ENCODE measurements at places on chromosomes 13 and 19.

DNA sequence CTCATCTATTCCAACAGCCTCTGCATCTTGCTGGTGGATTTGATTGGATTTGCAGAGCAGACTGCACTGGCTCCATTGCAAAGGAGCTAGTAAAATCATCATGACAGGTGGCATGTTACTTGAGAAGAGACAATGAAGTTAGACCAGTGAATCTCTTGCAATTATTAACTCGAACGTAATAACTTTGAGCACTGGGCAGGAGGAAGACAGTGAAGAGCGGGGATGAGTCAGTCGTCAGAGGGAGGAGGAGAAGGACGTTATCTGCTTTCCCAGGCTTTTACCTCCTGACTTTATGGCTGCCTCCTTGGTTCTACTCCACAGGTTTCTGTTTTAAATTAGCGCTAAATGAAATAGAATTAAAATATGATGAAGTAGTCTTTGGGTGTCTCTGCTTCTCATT is 257.8 kb upstream of the IPO5 start:
- no peak for DNase-seq

DNA sequence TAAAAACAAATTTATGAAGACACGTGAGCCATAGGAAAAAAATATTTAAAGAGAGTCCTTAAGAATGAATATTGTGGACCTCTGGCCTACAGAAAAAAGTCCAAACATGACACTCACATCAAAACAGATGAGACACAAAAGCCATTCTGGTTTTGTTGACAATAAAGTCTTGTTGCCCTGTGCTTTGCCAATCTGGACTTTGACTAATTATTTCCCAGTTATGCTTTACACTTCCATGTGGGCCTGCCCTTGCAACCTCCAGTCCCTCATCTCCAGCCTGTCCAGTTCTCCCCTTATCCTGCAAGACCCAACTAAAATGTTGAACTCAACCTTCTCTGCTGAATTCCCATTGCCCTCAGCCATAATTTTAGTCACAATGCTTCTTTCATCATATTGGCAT is 184.5 kb upstream of the SERP2 start:
- DNase-seq: no peak

- no peak for DNase-seq
Observed at GRCh38 chr13:25181597-25181996, 9.5 kb upstream of the AMER2 start.

GRCh38 chr19:38736036-38736412 is 8.2 kb downstream of the CAPN12 start:
- DNase-seq: peak; percentile 38

DNA sequence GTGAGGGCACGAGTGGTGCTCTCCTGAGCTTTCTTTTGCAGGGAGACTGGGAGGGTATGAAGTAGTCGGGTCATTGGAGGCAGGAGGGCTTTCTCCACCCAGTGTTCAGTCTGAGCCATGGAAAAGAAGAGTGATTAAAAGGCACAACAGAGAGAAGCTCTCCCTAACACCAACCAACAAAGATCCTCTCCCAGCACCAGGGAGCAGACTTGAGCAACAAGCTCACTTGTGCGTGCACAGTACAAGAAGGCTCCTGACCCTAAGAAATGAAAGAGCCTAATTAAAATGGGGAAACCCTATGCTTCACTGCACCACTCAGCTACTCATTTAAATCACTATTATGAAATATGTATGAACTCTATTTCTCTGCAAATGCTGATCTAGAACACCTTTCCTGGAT is 276.3 kb upstream of the SOX21 start:
- DNase-seq: no peak

DNA sequence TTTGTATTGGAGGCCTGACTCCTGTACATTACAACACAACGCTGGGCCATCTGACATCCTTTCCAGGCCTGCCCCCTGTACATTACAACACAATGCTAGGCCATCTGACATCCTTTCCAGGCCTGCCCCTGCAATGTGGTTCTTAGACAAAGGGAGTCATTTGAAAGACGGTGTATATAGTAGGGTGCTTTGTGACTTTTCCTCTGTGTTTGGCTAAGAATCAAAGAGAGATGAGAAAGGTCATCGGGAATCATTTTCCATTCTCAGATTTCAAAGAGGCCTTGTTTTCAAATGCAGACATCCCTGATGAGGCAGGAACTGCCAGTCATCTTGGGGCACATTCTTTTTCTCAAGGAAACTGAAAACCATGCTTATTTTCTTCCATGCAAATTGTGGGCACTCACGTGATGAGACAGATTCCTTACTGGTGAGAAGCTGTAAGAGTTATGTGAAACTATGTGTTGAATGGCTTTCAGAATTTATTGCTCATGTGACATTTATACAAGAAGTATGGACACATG is 551.6 kb downstream of the MYO16 start:
- no peak for DNase-seq

DNA sequence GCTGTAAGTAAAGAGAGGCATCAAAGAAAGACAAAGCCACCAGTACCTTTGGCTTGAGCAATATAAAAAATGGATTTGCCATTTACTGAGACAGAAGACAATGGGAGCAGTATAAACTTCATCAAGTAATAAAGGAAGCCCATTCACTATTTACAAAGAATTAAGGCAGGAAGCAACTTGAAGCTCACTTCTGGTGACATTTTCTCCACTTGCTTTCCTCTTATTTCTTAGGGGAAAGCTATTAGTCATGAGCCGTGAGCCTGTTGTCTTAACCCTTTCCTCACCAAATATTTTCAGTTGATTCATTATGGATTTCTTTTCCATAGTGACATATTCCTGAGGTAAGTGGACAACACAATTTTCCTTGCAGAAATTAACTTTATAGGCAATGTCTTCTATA is 156.8 kb downstream of the DNAJC3 start:
- DNase-seq: no peak

DNA sequence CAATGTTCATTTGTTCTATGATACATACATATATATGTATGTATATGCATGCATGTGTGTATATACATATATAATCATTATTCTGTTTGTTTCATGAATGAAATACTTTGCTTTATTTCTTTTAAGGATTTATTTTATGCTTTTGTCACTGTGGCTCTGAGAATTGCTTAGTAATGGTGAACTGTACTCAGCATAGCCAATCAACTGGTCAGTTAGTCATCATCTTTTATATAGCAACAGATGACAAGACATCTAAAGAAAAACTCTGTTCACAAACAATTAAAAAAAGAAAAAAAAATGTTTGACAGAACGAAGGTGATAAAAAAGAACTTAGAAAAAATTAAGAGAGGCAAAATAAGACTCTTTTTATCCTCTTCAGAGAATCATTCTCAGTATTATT is 1440.3 kb downstream of the PCDH9 start:
- DNase-seq: no peak

DNA sequence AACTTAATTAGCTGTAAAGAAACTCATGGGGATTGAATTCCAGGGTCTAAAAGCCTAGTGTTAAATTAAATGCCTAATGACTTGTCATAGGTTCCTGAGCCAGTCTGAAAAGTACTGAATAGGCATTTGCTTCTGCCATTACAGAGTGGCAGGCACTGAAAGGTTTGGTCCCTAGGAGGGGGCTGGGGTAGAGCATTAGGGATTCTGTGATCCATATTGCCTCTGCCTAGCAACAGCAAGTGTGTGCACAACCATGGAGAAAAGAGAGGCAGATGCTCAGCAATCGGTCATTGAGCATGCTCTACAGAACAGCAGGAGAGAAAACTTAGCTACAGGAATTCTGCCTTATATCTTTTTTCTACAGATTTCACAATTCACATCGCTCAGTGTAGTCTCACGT is 133.5 kb downstream of the TRPC4 start:
- no peak for DNase-seq

DNA sequence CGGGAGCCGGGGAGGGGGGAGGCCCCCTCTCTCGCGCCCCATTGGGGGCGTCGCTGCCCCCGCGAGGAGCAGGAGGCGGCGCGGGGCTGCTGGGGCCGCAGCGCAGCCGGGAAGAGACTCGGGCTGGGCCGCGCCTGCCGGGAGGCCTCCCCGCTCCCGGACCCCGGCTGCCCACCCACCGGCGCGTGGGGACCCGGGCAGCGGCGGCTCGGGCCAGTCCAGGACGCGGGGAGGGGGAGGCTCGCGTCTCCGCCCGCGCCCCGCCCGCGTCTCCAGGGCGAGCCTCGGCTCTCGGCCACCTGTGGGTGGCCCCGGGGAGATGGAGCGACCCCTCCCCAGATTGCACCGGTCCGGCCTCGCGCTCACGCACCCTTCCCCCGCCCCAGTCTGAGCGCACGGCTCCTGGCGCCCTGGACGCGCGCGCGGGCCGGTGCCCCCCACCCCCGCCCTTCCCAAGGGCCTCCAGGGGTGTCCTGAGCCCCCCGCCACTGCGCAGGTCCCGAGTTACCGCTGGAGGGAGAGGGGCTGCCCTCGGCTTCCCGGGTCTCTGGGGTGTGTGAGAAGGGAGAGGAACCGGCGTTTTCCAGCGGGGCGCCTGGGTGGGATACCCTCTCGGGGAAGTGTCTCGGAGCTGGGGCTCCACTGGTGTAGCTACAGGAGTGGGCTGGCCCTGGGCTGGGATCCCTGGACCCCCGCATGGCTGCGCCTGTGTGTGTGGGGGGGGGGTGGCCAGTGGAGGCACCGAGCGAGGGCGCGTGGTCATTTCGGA is 645 bp downstream of the PALM start:
- no peak for DNase-seq

DNA sequence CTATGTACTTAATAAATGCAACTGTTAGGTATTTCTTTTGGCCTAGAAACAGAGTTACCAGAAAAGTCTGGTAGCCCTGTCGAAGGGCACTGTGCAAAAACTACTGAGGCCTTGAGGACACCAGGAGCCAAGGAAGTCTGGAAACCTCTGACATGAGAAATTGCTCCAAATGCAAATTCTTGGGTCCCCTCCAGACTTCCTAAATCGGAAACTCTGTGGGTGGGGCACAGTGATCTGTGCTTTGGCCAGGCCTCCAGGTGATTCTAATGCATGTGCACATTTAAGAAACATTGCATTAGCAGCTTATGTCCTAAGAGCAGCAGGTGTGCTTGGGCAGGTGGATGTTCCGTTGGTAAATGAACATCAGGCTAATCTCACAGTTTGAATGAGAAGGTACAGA is 50.0 kb downstream of the STARD13 start:
- DNase-seq: no peak
